ENCODE measurements at places on chromosomes 4 and X.

DNA sequence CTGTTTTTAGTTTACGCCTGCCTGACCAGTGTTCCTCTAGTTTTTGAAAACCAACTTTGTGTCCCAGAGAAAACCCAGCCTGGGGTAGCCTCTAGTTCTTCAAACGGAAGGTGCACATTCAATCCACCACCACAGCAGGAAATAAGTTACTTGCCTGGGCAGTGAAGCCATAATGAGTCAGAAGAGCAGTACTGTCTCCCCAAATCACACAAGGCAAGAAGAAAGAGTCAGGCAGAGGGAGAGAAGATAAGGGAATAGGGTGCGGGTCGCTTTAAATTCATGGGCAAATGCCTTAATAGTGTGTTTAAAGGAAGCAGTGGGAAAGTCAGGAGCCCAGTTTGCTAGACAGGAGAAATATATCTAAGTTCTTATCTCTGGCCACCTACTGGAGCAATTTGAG is 333.8 kb upstream of the GRIA3 start:
- DNase-seq: no peak

GRCh38 chrX:136021160-136021559 is 35.9 kb downstream of the SLC9A6 start:
- no peak for DNase-seq

GRCh38 chr4:26124753-26125321 is 196.0 kb upstream of the RBPJ start:
- DNase-seq: no peak

- no peak for DNase-seq
Measured at GRCh38 chr4:186755550-186756519, 32.2 kb upstream of the FAT1 start.

DNA sequence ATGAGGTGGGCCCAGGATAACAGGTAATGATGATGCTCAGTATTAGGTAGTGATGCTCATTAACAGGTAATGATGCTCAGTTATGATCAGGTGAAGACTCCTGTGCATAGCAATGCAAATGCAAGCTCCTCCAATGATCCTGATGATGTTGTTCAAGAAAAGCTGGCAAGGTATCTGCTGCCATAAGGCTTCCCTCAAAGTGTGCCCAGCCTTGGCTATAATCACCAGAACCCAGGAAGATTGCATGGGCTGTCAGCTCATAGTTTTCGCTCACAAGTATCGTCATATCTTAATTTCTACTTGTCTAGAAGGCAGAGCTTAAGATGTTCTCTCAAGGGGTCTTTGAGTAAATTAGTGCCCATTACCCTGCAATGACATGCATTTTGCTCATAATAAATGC is 366.2 kb upstream of the CLNK start:
- DNase-seq: no peak

DNA sequence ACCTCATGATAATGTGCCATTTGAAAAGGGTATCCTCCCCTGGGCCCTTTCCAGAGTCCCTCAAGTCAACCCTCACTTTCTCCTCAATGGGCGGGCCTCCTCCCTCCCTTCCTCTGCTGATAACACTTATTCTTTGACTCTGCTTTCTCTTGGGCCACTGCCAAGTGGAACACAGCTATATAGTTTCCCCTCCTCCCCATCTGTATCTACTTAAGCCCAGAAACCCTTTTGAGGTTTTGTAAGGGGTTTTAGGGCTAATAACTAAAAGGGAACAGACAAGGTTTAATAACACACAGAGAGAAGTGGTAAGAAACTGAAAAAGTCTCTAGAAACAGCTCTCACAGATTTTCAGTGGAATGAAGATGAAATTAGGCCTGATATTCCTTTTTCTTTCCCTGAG is 116.7 kb downstream of the GPC3 start:
- no peak for DNase-seq

DNA sequence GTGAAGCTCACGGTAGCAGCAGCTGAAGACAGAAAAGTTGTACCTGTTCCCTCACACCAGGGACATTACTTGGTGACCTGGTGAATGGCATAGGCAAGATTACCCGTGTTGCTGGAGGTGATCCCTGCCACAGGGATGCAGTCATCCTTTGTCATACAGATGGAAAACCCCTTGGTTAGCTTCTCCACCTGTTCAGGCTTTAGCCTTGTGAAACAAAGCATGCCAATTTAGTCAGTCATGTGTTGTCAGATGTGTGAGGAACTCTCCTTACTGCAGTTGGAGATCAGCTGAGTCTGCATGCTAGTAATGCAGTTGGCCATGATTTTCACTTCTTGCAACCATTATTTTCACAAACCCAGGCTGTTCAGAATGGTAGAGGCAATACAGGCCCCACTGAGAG is 41.0 kb downstream of the AMELX start:
- DNase-seq: no peak

DNA sequence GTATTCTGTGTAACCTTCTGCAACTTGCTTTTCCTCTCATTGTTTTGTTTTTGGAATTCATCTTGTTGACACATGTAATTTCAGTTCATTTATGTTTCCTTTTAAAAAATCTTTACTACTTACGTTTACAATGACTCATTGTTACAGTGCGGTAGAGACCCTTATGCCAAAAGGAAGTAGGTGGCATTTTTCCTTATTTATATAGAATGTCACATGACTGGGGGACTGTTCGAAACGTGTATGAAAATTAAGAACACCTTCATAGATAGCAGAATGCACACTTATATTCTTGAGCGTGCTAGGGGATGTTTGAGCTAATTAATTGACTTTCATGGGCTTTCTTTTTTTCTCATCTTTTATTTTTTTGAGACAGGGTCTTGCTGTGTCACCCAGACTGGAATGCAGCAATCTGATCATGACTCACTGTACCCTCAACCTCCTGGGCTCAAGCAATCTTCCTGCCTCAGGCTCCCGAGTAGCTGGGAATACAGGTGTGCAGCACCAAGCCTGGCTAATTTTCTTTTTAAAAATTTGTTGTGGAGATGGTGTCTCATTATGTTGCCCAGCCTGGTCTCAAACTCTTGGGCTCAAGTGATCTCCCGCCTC is 7.3 kb downstream of the REPS2 start:
- no peak for DNase-seq

- peak; percentile 91 for DNase-seq
Measured at GRCh38 chr4:139740531-139741041, 75.0 kb downstream of the MGST2 start.

GRCh38 chr4:12957108-12957507 is 527.0 kb downstream of the RAB28 start:
- DNase-seq: no peak

DNA sequence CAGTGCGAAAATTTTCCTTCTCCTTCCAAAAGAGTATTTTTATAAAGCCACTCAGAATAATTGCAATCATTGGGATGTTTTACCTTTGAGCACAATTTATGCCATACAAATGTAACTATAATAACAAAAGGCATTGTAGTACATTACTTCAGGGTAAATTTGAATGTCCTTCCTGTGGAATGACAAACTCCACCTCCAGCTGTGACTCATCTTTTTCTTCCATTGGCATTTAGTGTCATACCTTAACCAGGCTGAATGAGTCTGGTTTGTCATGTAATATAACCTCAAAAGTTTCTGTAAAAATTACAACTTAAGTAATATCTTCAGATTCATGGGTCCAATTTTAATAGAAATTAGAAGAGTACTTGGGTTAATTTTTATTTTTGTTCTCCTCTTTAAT is 93.3 kb downstream of the TMEM47 start:
- DNase-seq: no peak

GRCh38 chr4:177100307-177100706 is 209.4 kb upstream of the NEIL3 start:
- DNase-seq: no peak

DNA sequence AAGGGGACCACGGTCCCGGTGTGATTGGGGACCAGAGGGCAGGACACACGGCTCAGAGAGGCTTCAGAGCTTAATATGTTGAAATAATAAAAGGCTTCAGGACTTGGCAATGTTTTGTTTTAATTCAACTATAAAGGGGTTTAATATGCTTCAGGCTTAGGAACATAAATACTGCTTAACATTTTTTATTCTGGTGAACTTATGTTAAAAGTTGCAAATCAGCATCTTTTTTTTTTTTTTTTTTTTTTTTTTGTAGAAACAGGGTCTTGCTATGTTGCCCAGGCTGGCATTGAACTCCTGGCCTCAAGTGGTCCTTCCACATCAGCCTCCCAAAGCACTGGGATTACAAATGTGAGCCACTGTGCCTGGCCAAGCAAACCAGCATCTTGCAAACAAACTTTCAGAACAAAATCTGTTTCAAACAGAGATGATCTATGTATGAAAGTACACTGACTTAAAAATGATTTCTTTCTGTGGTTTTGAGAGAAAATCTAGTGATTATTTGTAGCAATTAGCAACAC is 37.7 kb downstream of the RHOH start:
- no peak for DNase-seq

- DNase-seq: no peak
Measured at GRCh38 chr4:16250661-16251365, 24.5 kb upstream of the TAPT1 start.

DNA sequence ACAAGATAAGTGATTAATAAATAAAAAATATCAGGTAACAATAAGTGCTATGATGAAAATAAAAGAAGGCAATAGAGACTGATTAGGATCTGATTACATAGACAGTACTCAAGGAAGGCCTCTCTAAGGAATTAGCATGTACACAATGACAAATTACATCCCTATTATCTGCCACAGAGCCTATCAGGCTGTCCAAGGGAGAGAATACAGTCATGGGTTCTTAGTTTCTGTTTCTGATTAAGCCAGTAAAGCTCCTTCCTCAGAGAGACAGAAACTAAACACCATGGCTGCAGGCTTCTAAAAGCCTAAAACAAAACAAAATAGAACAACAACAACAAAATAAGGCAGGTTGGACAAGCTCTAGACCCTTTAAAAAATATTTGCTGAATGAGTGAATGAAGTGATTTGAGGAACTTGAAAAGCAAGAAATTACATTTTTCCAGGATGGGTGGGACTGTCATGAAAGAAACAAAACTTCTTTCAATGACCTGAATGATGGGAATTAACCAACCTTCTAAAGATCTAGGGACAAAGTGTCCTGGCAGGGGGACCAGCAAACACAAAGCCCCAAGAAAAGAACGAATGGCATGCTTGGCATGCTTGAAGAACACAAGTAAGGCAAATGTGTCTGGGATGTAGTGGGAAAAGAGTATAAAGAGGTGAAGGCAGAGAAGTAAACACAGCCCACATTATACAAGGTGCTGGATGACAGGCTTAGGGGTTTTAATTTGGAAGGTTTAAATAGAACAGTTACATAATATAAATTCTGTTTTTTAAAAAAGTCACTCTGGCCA is 44.1 kb downstream of the NAA11 start:
- DNase-seq: no peak

DNA sequence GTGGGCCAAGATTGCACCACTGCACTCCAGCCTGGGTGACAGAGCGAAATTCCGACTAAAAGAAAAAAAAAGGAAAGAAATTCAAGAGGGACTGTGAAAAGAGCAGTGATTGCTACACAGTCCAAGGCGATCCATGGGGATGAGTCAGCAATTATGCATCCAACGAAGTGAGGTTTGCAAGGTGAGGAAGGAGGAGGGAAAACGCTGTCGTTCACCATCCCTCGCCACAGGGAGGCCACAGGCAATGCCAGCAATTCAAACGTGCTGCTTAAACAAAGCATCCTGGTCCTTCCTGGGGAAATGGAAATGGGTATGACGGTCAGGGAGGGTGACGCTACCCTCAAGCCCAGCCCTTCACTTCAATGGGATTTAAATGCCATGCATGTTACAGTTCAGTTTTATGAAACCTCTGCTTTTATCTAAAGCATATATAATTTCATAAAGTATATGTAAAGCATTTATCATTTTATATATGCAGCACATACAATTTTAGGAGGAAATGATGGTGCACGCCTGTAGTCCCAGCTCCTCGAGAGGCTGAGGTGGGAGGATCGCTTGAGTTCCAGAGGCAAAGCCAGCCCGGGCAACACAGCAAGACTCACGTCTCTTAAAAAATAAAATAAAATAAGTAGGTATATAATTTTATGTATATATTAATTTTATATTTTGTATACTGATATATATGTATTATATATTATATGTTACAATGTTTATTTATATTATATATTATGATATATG is 108.7 kb downstream of the DHRSX start:
- no peak for DNase-seq

- DNase-seq: no peak
Measured at GRCh38 chr4:60879135-60879701, 320.9 kb upstream of the ADGRL3 start.

DNA sequence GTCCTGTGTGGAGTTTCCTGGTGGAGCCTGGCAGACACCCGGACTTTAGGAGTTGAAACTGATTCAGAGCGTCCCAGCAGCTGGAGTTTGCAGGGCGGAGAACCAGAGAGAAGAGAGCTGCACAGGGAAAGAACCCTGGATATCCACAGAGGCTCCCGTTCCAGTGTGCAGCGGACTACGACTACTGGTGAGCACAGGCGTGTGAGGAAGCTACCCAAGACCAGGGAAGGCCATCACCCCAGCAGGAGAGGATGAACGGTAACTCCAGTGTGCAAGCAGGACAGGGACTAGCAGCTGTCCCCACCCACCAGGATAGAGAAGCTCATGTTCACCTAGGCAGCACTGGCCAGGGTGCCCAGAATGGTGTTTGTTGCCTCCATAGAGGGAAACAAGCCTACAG is 2.3 kb downstream of the LAGE3 start:
- no peak for DNase-seq

- DNase-seq: no peak
Measured at GRCh38 chr4:154088741-154089140, 299.9 kb upstream of the SFRP2 start.

DNA sequence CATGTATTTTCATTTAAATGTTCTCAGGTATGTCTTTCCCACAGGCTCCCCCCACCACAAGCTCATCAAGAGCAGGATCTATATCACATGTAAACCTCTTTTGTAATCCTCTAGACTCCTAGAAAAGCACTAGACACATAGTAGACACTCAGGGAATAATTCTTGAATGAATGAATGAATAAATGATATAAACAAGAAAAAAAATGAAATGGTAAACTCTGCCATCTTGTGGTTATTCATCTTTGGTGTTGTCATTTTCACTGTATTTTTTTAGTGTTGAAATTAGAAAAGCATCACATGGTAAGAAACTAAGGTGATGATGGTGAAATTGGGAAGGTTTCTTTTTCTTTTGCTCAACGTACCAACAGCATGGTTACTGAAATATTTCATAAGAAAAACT is 34.2 kb upstream of the C1GALT1C1 start:
- no peak for DNase-seq

DNA sequence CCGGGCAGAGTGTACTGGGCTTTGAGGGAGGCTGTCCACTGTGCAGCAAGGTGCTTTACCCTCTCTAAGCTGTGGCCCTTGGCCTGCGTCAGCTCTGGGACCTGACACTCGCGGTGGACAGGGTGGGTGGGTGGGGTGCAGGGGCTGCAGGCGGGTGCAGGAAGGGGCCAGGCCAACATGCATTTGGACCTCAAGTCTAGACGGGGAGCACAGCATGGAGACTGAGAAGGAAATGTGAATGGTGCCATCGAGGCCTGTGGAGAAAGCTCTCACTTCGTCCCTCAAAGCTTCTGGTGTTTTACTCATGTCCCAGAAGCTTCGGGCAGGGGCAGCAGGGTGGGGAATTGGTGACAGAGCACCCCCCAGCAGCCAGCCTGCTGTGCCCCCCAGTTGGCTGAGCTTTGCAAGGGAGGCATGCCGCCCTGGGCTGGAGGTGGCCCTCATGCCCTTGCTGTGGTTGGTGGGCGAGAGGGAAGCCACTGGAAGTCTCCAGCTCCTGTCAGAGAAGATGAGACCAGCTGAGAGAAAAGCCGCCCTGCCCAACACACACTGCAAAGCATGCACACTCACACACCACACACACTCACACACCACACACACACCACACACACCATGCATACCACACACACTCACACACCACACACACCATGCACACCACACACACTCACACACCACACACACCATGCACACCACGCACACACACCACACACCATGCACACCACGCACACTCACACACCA is 12.3 kb downstream of the PNMA6E start:
- DNase-seq: no peak

Data from muscle of back (tissue), 13 donors.